Stimulated activated CD4-positive, alpha-beta T cell treated with anti-CD3 and anti-CD28 coated beads, TNF-alpha, amount 100 ng/mL, for 1 hour (primary cell): ENCODE measurements at places on chromosomes 4 and X.
A peak's percentile ranks its signal among the peaks of the same experiment; 100 is the strongest.

DNA sequence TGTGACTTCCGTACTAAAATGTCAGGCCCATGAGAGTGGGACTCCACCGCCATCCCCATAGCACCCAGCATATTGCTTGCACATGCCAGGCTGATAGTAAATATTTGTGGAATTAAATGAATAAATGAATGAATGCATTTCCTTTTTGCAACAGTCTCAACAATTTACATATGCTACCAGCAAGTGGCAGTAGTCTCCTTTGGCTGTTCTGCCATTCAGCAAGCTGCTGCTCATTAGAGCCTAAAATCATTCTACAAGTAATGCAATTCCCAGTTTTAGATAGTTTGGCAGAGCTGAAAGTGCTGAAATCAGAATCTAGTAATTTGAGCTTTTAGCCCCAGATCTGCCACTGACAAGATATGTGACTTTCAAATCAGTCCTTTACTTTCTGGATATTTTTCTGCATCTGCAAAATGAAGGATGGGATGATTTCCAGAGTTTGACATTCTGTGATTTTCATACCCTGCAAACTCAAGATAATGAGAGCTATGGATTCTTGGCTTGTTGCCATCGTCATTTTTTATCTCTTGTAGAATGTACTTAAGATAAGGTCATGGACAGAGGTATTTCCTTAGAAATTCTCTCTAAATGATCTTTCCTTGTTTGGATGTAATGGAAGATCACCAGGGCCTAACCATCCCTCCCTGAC, 35.7 kb upstream of the INTS6L start:
- no peak for DNase-seq

GRCh38 chr4:152894673-152895072, 41.5 kb upstream of the FHDC1 start:
- no peak for DNase-seq

DNA sequence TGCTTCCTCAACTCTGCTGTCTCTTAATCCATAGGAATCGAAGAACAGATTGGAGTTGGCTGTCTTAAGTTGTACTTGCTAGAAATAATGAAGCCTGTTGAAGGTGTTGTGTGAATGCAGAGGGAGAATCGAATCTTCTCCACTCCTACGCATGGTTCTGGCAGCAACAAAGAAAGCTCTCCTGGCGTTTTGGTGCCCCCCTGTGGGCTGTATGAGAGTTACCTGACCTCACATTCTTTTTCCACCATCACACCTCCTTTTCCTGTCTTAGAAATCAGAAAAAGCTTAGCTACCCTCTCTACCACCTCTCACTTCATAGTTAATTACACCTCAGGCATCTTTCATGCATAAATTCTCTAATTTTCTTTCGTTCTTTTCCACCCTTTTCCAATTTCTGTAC, 16.3 kb downstream of the KLF8 start:
- peak; percentile 13 for DNase-seq

DNA sequence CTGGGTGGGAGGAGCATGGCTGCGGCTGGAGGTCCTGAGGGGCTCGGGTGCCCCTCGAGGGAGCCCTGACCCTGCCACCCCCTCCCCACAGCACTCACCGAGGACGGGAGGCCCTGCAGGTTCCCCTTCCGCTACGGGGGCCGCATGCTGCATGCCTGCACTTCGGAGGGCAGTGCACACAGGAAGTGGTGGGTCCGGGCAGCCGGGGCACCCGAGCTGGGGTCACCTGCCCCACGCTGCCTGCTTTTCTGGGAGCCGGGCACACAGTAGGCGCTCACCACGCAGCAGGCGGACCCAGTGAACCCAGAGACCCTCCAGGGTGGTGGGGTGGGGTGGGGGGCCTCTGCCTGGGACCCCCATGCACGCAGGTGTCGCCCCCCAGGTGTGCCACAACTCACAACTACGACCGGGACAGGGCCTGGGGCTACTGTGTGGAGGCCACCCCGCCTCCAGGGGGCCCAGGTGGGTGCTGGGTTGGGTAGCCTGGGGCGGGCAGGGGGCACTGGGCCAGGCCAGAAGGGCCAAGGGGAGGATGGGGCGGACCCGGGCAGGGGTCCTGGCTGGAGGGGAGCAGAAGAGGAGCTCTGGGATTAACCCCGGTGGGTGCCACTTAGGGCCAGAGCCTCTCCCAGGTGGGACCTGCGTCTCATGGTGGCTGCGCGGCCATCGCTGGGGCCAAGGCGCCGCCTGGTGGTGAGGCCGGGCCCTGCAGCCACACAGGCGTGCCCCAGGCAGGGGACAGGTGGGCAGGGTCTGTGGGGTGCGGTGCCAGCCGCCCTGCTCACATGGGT, 1.4 kb downstream of the HGFAC start:
- DNase-seq, result peak; percentile 62

- DNase-seq, result no peak
Measured at GRCh38 chr4:112951362-112952312, 97.8 kb upstream of the ANK2 start.

- no peak for DNase-seq
Measured at GRCh38 chr4:88549815-88550214, 26.2 kb upstream of the PYURF start.

GRCh38 chr4:186657764-186658163, 65.9 kb downstream of the FAT1 start:
- no peak for DNase-seq

DNA sequence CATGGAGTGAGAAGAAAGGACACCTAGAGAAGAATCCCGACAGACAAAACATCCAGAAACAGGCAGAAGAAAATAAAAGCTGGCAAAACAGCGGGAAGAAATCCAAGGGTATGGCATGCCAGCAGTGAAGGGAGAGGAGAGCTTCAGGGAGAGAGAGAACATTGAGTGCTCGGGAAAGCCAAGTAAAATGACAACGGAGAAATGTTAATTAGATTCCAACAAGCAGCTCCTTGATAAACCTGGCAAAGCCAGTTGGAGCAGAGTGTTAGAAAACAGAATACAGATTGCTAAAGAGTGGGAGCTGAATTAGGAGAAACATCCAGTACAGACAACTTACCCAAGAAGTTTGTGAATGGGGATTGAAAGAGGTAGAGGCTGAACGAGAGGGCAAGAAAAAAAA, 40.4 kb upstream of the MAOA start:
- DNase-seq, result no peak

DNA sequence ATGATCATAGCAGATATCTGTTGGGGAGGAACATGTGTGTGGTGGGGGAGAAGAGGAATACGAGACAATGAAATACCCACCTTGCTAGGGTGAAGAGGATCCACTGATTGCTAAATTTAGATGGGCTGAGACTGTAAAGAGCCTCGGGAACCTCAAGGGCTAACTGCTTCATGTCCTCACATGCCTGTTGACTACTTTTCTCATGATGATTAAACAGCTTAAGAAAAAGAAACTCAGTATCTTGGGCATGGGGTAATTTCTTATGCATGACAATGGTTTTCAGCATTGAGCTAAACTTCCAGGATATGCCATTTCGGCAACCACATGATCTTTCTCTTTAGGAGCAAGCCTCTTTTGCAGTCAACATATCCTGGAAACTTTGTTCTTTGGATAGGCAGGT, 3.9 kb upstream of the LNX1 start:
- no peak for DNase-seq

DNA sequence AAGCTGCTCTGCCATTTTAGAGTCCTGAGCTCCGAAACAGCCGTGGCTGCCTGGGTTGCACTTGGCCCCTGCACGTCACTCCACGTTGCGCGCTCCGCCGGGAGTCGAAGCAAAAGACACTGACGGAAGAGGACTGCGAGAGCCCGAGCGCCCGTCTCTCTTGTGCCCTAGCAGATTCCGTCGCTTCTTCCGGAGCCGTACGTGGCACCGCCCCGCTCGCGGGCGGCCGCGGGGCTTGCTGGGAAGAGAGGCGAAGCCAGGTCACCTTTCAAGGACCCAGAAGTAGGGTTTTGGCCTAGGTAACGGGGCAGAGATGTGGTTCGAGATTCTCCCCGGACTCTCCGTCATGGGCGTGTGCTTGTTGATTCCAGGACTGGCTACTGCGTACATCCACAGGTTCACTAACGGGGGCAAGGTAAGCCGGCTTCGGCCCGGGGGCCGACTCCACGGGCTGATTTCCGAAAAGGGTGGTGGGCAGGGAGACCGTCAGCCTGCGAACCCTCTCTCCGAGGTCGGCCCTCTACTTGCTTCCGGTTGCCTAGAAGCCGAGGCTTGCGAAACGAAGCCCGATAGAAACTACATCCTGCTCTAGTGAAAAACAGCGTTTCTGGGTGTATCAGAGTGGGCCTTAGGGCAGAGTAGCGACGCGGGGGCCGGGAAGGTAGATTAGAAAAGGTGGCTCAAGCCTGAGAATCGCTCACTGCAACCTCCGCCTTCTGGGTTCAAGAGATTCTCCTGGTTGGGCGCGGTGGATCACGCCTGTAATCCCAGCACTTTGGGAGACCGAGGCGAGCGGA, at the start of the genes NDUFA1 and RNF113A:
TSS of gene NDUFA1 (plus strand) at position 234 of the 797 bp plus-strand sequence. CDS start at position 314, 80 bp downstream.
TSS of gene RNF113A (minus strand) at position 135 of the 797 bp plus-strand sequence. CDS start at position 15, 120 bp downstream.
- DNase-seq, result peak; percentile 51

DNA sequence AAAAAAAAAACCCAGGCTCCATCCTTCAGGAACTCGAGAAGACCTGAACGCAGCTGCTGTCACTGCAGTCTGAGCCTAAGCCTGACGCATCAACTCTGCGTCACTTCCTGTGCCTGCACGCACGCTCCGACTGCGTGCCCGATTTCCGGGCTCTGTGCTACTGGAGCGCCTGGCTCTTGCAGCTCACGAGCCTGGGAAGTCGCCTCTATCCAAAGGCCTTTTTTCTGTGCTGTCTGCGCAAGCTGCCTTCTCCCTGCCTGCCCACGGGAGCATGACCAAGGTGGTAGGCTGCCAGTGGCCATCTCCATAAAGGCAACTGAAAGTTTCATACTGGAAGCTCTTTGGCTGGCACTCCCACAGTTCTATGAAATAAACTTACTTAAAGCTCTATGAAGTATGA, 9.9 kb upstream of the GASK1B start:
- no peak for DNase-seq

GRCh38 chrX:63101879-63102620, 249.1 kb downstream of the SPIN4 start:
- no peak for DNase-seq
